ENCODE measurements at places on chromosomes 4 and X.

GRCh38 chr4:40912460-40913184, 162.9 kb downstream of the NSUN7 start:
- no peak overlapping the region for H3K27ac ChIP-seq
- DNase-seq = no peak
- H3K4me3 ChIP-seq = no peak overlapping the region
- H3K36me3 ChIP-seq = no peaks in the 10 kb centered on the region
- H3K27me3 ChIP-seq = no peaks in the 10 kb centered on the region

GRCh38 chr4:126899331-126899801, 733.4 kb upstream of the INTU start:
- no peaks in the 10 kb centered on the region for H3K27me3 ChIP-seq
- H3K36me3 ChIP-seq = no peaks in the 10 kb centered on the region
- H3K4me1 ChIP-seq = no peaks in the 10 kb centered on the region
- H3K4me3 ChIP-seq = no peak overlapping the region

- H3K4me1 ChIP-seq = no peaks in the 10 kb centered on the region
- H3K27ac ChIP-seq = no peak overlapping the region
- no peaks in the 10 kb centered on the region for H3K36me3 ChIP-seq
- no peak overlapping the region for H3K4me3 ChIP-seq
- no peaks in the 10 kb centered on the region for H3K27me3 ChIP-seq
- no peak for DNase-seq
Measured at GRCh38 chr4:81974523-81974922, 399.3 kb downstream of the HNRNPD start.

DNA sequence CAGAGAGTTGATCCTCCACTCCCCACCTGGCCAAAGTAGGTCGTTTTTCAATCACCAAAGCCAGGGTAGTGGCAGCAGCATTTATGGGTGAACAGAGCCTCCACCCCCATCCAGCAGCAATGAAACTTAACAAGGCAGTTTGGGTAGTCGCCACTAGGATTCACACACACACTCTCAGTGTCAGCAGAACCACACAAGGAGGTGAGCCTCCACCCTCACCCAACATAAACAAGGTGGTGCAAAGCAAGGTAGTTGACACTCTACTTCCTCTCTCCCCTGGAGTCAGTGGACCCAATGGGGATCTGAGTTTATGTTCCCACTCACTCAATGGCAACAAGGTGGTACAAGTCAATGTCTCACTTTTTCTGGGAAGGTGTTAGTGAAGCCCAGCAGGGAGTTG, 50.4 kb upstream of the CCDC149 start:
- no peaks in the 10 kb centered on the region for H3K36me3 ChIP-seq
- no peaks in the 10 kb centered on the region for H3K4me1 ChIP-seq
- no peak overlapping the region for H3K27ac ChIP-seq
- DNase-seq = no peak
- no peaks in the 10 kb centered on the region for H3K27me3 ChIP-seq

- H3K36me3 ChIP-seq = no peaks in the 10 kb centered on the region
- no peaks in the 10 kb centered on the region for H3K27me3 ChIP-seq
- H3K27ac ChIP-seq = no peak overlapping the region
- DNase-seq = no peak
Measured at GRCh38 chr4:54746218-54746617, 88.5 kb downstream of the KIT start.

DNA sequence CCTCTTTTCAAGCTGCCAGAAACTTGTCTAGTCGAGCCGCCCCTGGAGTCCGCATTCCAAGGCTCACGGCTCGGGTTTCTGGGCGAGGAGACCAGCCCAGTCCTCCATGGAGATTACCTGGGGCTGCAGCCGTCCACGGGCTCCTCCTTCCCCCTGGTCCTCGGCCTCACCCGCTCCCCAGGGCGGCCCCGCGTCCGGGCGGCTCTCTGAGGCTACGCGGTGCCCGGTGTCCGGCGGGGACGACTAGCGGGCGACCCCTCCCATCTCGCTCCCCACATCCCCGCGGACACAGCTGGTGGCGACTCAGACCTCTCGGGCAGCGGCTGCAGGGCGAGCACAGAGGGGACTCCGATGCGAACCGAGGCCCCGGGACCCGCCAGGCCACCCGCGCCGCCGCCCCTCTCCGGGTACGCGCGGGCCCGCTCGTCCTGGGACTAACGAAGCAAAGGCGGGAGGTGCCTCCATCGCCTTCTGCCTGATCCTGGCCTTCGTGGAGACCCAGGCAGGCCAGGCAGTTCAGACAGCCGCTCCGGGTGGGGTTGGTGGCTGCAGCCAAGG, 159.4 kb downstream of the TRAM1L1 start:
- no peaks in the 10 kb centered on the region for H3K36me3 ChIP-seq
- peaks cover 36% of the 10 kb centered on the region for H3K27me3 ChIP-seq
- peak; percentile 84 for DNase-seq
- H3K27ac ChIP-seq = no peak overlapping the region
- peak overlapping the region; percentile 73 for H3K4me3 ChIP-seq

GRCh38 chrX:149647505-149647904, 15.9 kb upstream of the TMEM185A start:
- H3K27me3 ChIP-seq = no peaks in the 10 kb centered on the region
- no peaks in the 10 kb centered on the region for H3K4me1 ChIP-seq
- no peak overlapping the region for H3K4me3 ChIP-seq
- no peak overlapping the region for H3K27ac ChIP-seq
- DNase-seq = no peak

DNA sequence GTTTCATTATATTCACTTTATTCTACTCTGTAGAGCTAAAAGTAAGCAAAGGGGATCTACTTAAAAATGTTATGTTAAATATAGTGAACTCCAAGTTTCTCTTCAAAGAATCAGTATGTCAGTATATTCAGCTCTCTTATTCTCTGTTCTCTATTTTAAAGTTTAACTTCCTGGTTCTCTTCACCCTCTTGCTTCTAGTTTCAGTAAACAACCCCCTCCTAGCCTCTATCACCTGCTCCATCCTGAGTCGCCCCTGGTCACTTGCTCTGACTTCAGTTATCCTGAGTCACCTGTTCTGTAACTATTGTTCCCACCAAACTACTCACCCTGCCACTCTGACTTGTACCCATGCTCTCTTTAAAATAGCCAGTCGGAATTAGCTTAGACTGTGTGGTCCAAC, 180.9 kb upstream of the AADAT start:
- no peak for DNase-seq
- no peaks in the 10 kb centered on the region for H3K4me1 ChIP-seq
- H3K27me3 ChIP-seq = no peaks in the 10 kb centered on the region
- no peak overlapping the region for H3K4me3 ChIP-seq
- H3K36me3 ChIP-seq = no peaks in the 10 kb centered on the region

- no peak overlapping the region for H3K4me3 ChIP-seq
- no peak for DNase-seq
- no peaks in the 10 kb centered on the region for H3K27me3 ChIP-seq
- no peak overlapping the region for H3K27ac ChIP-seq
Measured at GRCh38 chr4:40547789-40548132, 81.9 kb downstream of the RBM47 start.

- DNase-seq = no peak
- H3K4me3 ChIP-seq = no peak overlapping the region
- no peak overlapping the region for H3K27ac ChIP-seq
- no peaks in the 10 kb centered on the region for H3K27me3 ChIP-seq
- no peaks in the 10 kb centered on the region for H3K36me3 ChIP-seq
Measured at GRCh38 chr4:186882293-186882692, 158.6 kb upstream of the FAT1 start.

DNA sequence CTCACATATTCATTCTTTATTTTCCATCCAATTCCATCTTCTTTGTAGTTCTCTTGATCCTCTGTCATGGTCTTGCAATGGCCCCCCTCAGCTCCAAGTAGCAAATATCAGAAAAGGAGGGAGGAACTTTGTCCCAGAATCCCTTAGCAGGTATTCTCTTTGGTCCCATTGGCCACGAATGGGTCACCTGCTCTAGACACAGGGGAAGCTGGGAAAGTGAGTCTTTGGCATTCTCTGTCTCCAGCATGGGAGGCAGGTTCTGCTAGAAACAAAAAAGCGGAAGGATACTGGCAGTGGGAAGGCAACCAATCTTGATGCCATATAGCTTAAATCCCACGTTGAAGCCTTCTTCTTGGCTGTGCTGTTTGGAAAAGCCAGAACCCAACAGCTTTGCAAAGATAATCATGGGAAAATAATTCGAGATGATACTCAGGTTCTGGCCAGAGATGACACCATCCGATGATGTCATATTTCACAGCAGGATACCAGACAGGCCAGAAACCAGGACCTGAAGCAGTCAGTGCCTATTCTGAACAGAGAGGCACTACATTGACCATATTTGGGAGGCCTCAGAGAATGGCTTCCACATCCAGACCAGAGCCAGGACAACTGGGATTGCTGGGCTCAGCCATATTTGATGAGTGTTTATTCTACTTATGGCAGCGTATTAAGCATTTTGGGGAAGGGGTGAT, 110.4 kb upstream of the ATXN3L start:
- H3K4me3 ChIP-seq = no peak overlapping the region
- H3K27me3 ChIP-seq = no peaks in the 10 kb centered on the region
- no peak overlapping the region for H3K27ac ChIP-seq
- H3K4me1 ChIP-seq = peaks cover 13% of the 10 kb centered on the region

- no peaks in the 10 kb centered on the region for H3K36me3 ChIP-seq
- H3K4me1 ChIP-seq = peaks cover 16% of the 10 kb centered on the region
- DNase-seq = no peak
- H3K27ac ChIP-seq = no peak overlapping the region
- H3K4me3 ChIP-seq = no peak overlapping the region
- H3K27me3 ChIP-seq = no peaks in the 10 kb centered on the region
Measured at GRCh38 chr4:161364681-161365080, 799.1 kb downstream of the FSTL5 start.

DNA sequence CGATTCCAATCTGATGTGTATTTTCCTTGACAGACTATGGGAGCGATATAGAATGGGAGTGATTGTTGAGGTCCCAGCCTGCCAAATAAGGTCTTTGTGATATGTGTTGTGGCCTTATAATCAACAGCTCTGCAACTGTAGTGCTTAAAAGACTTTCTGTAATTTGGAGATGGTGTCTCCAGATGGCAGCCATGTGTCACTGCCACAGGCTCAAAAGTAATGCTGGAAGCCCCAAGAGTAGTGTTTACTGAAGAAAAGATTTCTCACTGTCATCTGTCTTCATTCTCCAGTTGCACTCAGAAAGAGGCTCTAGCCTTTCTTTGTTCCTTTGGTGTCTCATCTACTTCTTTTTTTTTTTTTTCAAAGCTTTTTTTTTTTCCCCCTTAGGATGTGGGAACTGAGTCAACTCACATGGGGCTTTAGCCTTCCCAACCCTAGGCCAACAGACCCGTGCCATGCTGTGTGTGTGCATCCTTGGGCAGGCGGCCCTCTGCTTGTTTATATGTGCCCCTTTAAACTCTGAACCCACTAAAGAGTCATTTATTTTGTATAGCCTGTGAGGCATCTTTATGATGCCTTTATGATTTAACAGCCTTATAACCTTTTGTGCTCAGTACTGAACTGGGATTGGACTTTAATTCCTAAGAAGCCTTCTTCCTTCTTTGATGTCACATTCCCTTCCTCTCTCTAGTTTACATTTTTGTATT, 15.6 kb downstream of the SRPX2 start:
- no peak overlapping the region for H3K4me3 ChIP-seq
- no peaks in the 10 kb centered on the region for H3K4me1 ChIP-seq
- no peak for DNase-seq
- H3K27me3 ChIP-seq = no peaks in the 10 kb centered on the region

DNA sequence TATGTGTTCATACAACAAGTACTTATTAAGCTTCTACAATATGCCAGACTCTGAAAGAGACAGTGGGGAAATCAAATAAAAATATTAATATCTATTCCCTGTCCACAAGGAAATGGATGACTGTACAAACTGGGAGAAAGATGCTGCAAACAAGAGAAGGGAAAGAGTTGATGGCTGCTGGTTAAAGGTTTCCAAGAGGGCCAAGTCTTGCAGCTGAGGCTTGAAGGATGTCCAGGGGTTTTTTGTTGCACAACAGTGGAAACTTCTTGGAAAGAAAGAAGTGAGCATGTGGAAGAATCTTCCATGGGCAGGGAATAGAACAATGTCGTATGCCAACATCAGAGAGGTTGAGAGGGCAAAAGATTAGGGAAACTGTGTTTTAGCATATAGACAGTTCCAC, 95.8 kb downstream of the MID1 start:
- no peaks in the 10 kb centered on the region for H3K36me3 ChIP-seq
- no peak overlapping the region for H3K4me3 ChIP-seq
- DNase-seq = no peak
- H3K27me3 ChIP-seq = no peaks in the 10 kb centered on the region
- no peaks in the 10 kb centered on the region for H3K4me1 ChIP-seq
- no peak overlapping the region for H3K27ac ChIP-seq
